ENCODE measurements at places on chromosomes 16 and 17. TPM values are rescaled to one million over a fixed set of nuclear protein-coding genes. Genes with fewer than 3 reads are reported as not detected.

- no peak overlapping the region for H3K4me3 ChIP-seq
- H3K4me1 ChIP-seq = peaks cover 4% of the 10 kb centered on the region
- H3K36me3 ChIP-seq = no peaks in the 10 kb centered on the region
- H3K27me3 ChIP-seq = no peaks in the 10 kb centered on the region
- peak; percentile 16 for DNase-seq
These were observed 24.8 kb upstream of the BPTF start for GRCh38 chr17:67800495-67800928.

DNA sequence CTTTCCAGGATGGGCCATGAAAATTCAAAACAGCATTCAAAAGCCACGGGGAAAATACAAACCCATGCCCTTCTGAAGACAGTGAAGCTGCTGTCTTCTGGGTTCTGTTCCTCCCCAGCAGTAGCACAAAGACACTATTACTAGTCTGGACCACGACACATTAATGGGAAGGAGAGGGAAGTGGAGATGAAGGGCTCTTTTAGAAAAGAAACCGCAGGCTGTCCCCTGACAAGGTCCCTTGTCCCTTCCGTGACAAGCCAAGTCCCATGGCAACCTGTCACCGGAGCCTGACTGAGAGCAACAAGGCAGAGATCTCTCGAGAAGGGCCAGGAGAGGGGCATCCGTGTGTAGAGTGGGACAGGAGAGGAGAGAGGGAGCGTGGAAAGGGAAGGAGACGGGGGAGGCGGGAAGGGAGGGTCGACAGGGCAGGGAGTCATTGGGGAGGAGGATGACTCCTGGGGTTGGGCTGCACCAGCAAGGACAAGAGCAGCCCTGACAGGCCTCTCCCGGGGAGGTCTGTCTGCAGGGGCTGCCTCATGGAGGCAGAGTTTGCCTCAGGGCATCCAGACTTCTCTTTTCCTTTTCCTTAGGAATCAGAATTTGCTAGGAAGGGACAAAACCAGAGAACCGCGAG is 436.2 kb downstream of the SLC39A11 start:
- H3K27me3 ChIP-seq = no peaks in the 10 kb centered on the region
- H3K27ac ChIP-seq = no peak overlapping the region
- H3K36me3 ChIP-seq = no peaks in the 10 kb centered on the region
- DNase-seq = no peak
- H3K4me3 ChIP-seq = no peak overlapping the region

- H3K36me3 ChIP-seq = no peaks in the 10 kb centered on the region
- H3K27ac ChIP-seq = no peak overlapping the region
- H3K4me1 ChIP-seq = no peaks in the 10 kb centered on the region
- DNase-seq = no peak
- H3K27me3 ChIP-seq = peaks cover 2% of the 10 kb centered on the region
These were observed 18.4 kb downstream of the TBX4 start for GRCh38 chr17:61470530-61471136.

DNA sequence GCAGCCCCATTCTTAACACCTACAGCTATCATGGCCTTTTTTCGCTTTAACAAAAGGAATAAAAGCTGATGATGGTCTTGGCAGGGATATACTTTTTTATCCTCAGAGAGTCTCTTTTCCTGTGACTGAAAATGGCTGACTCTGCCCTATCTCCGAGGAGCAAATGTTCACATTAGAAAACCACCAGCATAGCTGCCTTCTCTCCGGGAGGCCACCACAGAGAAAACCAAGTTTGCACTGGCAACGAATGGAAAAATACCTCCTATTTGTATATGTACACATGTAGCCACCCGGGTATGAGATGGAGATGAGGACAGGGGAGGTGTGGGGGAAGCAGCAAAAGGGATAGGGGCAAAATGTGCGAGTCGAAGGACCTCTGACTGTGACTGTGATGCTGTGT is 88.2 kb downstream of the STX8 start:
- no peak overlapping the region for H3K4me3 ChIP-seq
- no peak for DNase-seq

DNA sequence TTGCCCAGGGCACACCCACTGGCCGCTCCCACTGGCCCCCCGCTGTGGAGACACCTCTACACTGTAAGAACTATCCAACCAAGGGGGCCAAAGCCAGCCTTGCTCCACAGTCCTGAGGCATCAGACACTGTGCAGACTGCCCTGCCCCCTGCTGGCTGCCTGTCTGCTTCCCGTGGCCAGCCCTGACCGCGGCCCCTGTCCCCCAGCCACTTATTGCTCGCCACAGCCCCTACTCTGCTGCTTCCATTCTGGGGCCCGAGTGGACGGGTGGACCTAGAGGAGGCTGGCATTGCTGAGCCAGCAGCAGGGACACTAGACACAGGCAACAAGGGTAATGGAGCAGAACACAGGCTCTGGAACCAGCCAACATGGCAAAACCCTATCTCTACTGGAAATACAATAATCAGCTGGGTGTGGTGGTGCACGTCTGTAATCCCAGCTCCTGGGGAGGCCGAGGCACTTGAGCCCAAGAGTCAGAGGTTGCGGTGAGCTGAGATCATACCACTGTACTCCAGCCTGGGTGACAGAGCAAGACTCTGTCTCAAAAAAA is 19.7 kb upstream of the LRRC37A3 start:
- H3K27ac ChIP-seq = no peak overlapping the region
- no peaks in the 10 kb centered on the region for H3K36me3 ChIP-seq
- no peaks in the 10 kb centered on the region for H3K27me3 ChIP-seq
- no peak overlapping the region for H3K4me3 ChIP-seq

DNA sequence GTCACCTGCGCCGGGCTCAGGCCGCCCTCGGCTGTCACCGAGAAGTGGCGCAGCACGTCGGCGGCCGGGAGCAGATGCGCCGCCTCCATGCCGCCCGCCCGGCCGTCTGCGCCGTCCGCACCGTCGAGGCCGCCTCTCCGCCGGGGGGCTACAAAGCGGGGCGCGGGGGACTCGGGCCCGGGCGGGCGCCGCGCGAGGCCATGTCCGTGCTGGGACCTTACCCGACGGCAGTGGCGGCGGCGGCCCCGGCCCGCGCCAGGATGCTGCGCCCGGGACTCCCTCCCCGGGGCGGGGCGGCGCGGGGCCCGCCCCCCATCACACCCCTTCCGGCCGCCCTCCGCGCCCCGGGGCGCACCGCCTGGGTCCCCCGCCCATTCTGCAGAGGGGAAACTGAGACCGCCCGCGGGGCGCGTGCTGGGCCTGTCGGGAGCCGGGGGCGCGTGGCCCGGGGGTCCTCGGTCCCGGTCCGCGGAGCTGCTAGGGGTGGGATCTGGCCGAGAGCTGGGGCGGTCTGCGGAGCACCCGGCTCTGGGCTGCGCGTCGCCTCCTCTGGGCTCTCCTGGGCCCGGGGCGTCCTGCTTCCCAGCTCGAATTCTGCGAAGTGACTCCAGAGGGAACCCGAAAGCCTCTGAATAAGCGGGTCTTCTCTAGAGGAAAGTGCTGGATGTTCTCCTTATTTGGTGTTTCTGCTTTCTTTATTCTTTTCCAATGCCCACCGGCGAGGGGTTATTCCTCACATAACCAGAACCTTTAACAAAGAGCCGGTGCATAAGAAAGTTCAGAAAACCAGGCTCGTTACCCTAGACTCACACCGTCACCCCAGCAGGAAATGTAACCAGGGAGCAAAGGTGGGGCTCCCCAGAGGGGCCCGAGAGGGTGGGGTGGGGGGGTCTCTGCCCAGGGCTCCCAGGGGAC is at the start of gene ATP2A3:
Gene ATP2A3, minus strand, starts transcription at position 235 of the 915 bp plus-strand sequence. Its CDS starts 146 bp downstream, at position 89.
- H3K36me3 ChIP-seq = peaks cover 14% of the 10 kb centered on the region
- H3K4me3 ChIP-seq = peak within 1 kb of the TSS; percentile 95
- H3K27me3 ChIP-seq = no peaks in the 10 kb centered on the region
- H3K27ac ChIP-seq = peak within 1 kb of the TSS; percentile 84

GRCh38 chr16:83365166-83365565 is 442.6 kb upstream of the HSBP1 start:
- no peaks in the 10 kb centered on the region for H3K4me1 ChIP-seq
- DNase-seq = no peak
- no peak overlapping the region for H3K27ac ChIP-seq
- no peaks in the 10 kb centered on the region for H3K36me3 ChIP-seq
- H3K4me3 ChIP-seq = no peak overlapping the region

DNA sequence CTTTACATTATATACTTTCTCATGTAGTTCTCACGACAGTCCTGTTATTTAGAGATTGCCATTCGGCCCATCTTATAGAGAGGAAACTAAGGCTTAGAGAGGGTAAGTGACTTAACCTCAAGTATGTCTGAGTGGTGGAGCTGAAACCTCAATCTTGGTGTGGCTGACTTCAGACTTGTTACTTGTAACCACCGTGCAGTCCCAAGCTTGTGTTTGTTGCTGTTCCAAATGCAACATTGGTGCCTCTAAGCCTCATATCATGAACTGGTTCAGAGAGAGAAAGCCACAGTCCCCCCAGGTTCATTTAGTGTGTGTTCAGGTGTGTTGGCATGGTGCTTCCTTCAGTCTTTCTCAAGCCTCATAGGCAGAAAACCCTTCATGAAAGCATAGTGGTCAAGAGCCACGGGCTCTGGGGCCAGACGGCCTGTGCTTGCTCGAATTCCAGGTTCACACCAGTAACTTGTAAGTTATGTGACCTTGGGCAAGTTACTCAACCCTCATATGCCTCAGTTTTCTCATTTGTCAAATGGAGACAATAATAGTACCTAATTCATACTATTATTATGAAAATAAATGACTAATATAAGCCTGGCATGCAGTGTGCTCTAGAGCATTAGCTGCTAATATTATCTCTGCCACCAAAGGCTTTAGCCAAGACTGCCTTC is 39.9 kb downstream of the CDH1 start:
- no peak for DNase-seq
- H3K36me3 ChIP-seq = no peaks in the 10 kb centered on the region
- no peak overlapping the region for H3K27ac ChIP-seq
- H3K4me1 ChIP-seq = no peaks in the 10 kb centered on the region
- no peak overlapping the region for H3K4me3 ChIP-seq
- no peaks in the 10 kb centered on the region for H3K27me3 ChIP-seq

GRCh38 chr17:37220607-37220953 is 155.2 kb upstream of the C17orf78 start:
- H3K4me1 ChIP-seq = no peaks in the 10 kb centered on the region
- no peaks in the 10 kb centered on the region for H3K27me3 ChIP-seq
- H3K4me3 ChIP-seq = no peak overlapping the region
- H3K36me3 ChIP-seq = peaks cover 20% of the 10 kb centered on the region

DNA sequence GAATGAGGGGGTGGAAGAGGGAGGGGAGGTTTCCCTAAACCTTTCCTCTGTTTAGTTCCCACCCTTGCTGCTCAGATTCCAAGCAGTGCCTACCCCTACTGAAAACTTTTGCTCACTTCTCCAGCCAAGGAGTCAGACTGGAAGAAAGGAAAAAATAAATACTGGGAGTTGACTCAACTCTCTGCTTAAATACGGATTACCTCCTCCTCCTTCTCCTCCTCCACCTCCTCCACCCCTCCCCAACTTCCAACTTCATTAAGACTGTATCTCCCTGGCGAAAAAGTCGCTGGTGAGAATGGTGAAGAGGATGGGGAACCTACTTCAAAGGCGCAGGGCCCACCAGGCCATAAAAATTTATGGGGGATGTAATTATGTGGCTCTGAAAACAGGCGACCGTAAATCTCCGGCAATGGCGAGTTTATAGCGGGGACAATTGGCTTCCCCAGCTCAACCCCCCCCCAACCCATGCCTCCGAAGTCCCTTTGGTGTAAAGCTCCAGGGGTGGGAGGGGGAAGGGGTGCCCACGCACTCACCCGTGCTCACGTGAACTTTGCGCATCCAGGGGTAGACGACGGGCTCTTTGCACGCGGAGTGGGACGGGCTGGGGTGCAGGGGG is 712 bp downstream of the HOXB4 start:
- no peaks in the 10 kb centered on the region for H3K36me3 ChIP-seq
- H3K4me3 ChIP-seq = peak overlapping the region; percentile 84
- peaks cover 57% of the 10 kb centered on the region for H3K4me1 ChIP-seq
- peaks cover 38% of the 10 kb centered on the region for H3K27me3 ChIP-seq

- no peak overlapping the region for H3K4me3 ChIP-seq
- H3K27ac ChIP-seq = no peak overlapping the region
These were observed 1.2 kb downstream of the RPH3AL start for GRCh38 chr17:351449-351738.

DNA sequence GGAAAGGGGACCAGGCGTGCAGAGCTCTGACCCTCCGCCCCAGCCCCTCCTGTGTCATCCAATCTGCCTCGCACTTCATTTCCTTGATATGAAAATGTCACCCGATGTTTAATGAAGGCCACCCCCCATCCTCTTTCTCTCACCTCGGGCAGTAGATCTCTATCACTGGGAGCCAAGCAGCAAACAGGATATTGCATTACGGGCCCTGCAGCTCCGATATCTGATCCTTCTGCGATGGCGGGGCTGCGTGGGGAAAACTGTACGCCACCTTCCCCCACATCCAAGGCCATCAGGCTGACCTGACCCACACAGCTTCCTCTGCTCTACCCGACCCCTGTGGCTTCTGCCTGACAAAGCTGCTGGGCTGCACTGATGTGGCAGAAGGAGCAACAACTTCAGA is 74.9 kb downstream of the DYNLRB2 start:
- no peak overlapping the region for H3K4me3 ChIP-seq
- H3K27me3 ChIP-seq = no peaks in the 10 kb centered on the region
- H3K4me1 ChIP-seq = no peaks in the 10 kb centered on the region
- DNase-seq = no peak

GRCh38 chr17:43857957-43858600 is 11.1 kb downstream of the CD300LG start:
- H3K4me3 ChIP-seq = no peak overlapping the region
- no peak overlapping the region for H3K27ac ChIP-seq
- H3K36me3 ChIP-seq = no peaks in the 10 kb centered on the region
- H3K4me1 ChIP-seq = no peaks in the 10 kb centered on the region
- DNase-seq = no peak
- H3K27me3 ChIP-seq = no peaks in the 10 kb centered on the region

GRCh38 chr17:10757067-10757466 is 27.2 kb upstream of the TMEM220 start:
- H3K36me3 ChIP-seq = no peaks in the 10 kb centered on the region
- DNase-seq = no peak
- no peaks in the 10 kb centered on the region for H3K27me3 ChIP-seq

Gene PPP1R27
- not detected for total RNA-seq

Gene ASIC2
- not detected for total RNA-seq

Gene PRKCB
- total RNA-seq = 64.7 TPM

Gene TBX2
- total RNA-seq = 0.06 TPM

Gene ALOXE3
- total RNA-seq = 0.91 TPM

Gene BAIAP3
- 19.6 TPM for total RNA-seq

Gene CHMP6
- 13.3 TPM for total RNA-seq

Gene KRTAP1-1
- not detected for total RNA-seq

Gene HOXB7
- total RNA-seq = not detected

All from CD4-positive, alpha-beta T cell (primary cell).